ENCODE measurements at places on chromosomes 4 and X.

DNA sequence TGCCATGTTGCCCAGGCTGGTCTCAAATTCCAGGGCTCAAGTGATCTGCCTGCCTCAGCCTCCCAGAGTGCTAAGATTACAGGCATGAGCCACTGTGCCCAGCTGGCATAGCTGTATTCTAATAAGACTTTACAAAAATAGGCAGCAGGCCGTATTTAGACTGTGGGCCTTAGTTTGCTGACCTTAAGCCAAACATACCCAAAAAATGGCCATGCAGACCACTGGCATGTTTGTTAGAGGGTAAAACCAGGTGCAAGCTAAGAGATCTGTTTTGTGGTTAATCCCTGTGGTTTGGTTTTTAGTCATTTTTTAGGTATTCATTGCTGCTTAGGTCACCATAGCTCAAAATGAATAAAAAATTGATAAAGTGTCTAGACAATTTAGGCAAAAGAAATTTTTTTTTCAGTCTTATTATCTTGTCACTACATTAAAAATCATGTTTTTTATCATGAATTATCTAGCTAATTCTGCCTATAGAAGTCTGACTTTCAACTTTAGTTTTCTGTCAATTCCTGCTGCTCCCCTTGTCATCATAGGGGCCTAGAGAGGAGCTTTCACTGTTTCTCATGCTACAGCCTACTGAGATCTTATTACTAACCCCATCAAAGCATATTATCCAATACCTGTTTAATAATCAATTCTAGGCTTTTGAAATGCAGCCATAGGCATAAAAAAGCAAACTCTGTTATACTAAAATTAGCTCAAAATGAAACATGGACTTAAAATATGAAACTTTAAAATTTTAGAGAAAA is 7.5 kb upstream of the SPINK2 start:
- no peak for DNase-seq

GRCh38 chr4:36747277-36748129 is 466.1 kb downstream of the DTHD1 start:
- DNase-seq = no peak

DNA sequence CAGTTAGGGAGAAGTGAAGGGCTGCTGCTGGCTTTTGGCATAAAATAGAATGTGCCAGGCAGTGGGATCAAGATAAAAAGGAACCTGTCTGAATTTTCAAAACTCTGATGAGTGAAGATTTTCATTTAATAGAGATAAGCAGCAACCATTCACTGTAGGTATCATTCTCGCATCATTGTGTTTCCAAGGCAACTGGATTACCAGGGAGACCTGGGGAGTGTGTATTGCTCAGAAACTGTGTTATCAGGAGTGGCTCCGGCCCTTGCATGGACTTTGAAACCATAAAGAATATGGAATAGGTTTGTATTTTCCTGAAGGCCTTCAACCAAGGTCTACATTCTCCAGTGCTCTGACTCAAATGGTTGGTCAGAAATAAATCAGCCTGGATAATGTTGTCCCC is 23.3 kb upstream of the MAGEA4 start:
- no peak for DNase-seq

DNA sequence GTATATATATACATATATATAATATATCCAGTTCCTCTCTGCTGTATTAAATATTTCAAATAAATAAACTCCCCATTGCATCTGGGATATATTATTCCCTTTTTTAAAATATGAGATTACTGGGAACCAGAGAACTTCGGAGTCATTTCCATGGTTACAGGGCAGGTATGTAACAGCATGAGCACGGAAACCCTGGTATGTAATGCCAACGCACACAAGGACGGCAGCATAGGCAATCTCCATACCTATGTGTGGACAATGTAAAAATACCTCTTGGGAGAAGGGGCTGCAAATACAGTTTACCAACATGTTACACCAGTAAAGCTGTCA is 62.8 kb downstream of the NUDT10 start:
- DNase-seq = no peak

DNA sequence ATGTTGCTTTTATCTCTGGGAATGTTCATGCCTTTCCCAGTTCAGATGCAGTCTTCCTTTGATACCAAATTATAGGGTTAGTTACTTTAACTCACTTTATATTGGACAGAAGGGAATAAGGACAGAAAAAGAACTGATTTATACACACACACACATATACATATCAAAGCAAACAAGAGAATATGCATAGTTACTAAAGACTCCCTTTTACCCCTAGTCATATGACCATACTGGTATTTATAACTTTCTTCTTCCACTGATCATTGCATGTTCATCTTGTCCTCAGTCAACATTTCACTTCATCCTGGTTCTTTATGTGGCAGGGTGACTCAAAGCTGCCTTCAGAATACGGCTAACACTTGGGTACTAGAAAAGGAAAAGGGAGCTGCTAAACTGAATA is 120.4 kb downstream of the PARM1 start:
- no peak for DNase-seq

GRCh38 chr4:48315728-48316630 is 25.4 kb upstream of the SLAIN2 start:
- no peak for DNase-seq

GRCh38 chr4:119797238-119797894 is 168.8 kb upstream of the PDE5A start:
- no peak for DNase-seq

DNA sequence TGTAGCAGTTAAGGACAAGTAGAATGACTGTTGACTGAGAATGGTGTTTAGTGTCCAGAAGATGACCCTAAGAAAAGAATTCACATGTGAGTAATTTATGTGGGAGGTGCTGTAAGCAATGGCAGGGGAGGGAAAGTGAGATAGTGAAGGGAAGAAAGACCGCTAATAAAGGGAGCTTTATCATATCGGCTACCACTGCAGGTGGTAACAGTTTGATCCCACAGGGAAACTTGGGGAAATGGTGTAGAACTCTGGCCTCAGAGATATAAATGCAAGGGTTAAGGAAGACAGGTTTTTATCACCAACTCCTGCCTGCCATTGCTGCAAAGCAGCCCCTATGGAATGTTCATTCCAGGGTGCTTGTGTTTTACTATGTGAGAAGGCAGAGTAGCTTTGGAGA is 489.6 kb downstream of the STPG2 start:
- DNase-seq = no peak

GRCh38 chrX:149513825-149514428 is 8.8 kb upstream of the IDS start:
- no peak for DNase-seq

DNA sequence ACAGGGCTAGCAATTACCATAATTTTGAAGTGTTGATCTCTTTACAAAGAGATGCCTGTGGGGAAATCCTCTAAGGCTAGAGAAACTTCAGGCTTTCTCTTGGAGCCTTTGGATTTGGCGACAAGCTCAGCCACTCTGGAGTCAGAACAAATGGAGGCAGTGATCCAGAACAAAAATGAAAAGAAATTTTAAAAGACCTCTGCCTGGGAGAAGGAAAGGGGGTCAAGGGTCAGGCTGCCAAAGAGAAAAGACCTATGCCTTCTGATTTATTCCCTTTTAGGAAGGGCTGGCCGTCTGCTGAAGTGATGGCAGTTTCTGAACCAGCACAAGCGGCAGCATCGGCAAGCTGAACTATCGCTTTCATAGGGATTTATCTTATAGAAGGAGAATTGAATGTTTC is 140.8 kb upstream of the SFRP2 start:
- DNase-seq = no peak

- DNase-seq = no peak
Observed at GRCh38 chr4:108314900-108315589, 146.3 kb upstream of the LEF1 start.

DNA sequence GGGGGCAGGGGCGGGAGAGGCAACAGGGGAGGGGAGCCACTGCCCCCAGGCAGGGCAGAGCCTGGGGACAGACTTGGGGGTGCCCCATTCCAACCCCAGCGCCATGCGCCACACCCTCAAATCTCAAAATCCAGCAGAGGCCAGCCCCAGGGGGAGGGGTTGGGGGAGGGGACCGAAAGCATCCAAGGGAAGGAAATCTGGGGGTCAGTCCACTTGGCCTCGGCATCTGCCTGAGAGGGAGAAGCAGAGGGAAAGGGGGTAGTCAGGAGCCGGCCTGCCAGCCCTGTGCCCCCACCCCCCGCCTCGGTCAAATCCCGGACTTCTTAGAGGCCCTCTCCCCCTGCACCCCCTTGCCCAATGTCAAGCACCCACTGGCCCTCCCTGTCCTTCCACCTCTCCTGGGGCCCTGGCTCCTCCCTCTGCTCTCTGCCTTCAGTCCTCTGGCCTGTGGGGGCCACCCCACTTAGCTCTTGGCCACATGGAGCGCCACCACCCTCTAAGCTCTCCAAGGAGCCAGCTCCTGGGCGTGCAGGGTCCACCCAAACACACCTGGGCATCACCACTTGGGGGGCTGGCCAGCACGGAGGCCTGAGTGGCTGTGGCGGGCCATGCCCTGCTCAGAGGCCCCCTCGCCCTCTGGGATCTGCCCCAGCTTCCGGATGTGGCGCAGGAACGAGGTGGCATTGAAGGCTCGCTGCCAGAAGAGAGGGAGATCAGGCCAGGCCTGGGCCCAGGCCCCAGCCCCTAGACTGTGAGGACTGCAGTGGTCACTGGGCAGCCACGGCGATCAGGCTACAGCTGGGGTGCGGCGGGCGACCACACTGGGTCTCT is 3.5 kb downstream of the PNCK start:
- no peak for DNase-seq

- DNase-seq = no peak
Observed at GRCh38 chrX:136659174-136659573, 11.2 kb downstream of the CD40LG start.

GRCh38 chrX:41781500-41781899 is 57.5 kb downstream of the GPR82 start:
- no peak for DNase-seq

DNA sequence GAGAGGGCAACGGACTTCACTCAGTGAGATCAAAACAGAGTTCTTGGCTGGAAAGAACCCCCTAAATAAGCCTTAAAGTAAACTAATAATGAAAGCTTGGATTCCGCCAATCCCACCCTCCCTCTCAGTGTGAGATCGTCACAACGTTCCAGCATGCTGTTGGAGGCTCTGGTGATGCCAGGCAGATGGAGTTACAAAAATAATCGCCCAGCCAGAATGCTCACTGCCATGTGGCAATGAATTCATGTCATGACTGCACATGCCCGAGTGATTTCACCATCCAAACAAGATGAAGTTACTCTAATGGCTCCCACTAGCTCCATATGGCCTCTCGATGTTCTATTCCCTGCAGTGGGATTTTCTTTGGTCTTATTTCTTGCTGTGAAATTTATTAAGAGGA is 248.0 kb downstream of the SPATA18 start:
- DNase-seq = no peak

DNA sequence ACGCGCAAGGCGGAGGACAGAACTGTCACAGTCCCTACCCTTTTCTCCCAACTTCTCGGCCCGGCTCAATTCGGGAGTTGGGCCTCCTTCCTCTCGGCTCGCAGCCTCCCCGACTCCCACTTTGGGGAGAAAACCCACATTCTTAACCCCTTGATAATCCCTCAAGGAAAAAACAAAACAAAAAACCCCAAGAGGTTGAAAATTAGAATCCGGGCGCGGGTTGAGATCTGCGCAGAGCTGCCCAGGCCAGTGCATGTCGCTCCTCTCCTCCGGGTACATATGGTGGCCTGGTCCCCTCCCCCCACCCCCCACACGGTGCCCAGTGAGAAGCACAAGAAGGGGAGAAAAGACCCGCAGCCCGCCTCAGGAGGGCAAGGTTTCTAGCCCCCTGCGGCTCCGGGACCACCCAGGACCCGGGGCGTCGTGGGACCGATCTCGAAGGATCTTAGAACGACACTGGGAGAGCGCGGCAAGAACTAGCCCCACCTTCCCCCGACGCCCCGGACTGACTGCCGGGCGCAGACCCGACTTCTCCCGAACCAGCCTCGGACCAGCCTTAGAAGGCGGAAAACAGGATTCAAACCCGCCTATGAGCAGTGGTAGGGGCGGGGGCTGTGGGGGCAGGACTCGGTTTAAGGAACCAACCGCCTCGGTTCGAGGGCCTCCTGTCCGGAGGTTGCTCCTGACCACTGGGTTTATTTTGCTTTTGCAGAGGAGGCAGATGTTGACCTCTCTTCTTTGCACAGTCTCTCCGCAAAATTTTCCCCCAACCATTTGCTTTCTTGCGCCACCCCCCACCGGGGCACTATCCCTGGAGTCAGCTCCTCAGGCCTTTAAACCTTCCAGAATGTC is 2.5 kb upstream of the PDGFRA start:
- DNase-seq = no peak

DNA sequence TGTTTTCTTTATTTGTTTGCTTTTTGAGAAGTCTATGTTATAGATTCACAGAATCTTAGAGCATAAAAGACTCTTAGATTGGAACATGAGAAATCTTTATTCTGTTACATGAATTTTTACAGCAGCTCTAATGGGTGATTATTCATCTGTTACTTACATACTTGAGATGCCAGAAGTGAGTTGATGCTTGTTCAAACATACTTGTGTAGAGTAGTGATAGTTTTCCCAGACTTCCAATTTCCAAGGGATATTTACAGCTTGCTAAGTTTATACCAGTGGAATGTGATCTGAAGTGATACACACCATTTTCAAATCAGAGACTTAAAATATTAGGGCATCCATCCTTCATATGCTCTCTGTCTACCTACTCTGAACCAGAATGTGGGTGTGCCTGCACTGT is 252.9 kb upstream of the SMIM31 start:
- no peak for DNase-seq

DNA sequence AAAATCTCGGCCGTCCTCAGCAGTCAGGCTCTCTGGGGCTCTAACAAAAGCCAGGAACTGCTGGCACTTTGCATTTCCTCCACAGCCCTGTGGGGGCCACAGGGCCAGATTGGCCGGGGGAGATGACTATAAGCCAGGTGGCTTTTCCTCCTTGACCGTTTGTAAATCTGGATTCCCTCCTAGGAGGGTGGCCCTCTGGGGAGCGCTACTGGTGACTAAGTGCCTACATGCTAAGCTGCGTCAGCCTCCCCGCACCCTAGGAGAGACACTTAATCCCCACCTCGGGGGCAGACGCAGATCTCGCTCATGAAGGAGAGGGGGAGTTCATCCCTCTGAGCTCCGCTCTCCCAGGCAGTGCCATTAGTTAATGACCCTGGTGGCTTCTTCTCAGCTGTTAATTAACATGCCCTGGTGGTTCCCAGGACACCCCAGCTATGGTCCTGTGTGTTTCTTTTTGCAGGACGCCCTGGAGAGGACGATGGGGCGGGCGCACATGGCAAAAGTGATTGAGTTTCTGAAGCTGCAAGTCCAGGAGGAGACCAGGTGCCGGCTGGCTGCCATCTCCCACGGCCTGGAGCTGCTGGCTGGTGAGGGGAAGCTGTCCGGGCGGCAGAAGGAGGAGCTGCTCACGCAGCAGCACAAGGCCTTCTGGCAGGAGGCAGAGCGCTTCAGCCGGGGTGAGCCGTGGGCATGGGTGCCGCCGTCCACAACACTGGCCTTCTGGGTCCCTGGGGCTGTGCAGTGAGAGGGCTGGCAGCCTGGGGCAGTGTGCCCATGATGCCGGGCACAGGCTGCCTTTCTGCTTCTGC is 41.6 kb downstream of the EVC start:
- DNase-seq = no peak

GRCh38 chr4:139905489-139905888 is 239.9 kb downstream of the MGST2 start:
- DNase-seq = no peak

GRCh38 chr4:183658362-183659028 is 490 bp downstream of the RWDD4 start:
- no peak for DNase-seq

- no peak for DNase-seq
Observed at GRCh38 chrX:69148946-69149345, 16.3 kb downstream of the PJA1 start.
